Iris pigment epithelial cell (primary cell): ENCODE measurements at places on chromosomes 13 and 19.

DNA sequence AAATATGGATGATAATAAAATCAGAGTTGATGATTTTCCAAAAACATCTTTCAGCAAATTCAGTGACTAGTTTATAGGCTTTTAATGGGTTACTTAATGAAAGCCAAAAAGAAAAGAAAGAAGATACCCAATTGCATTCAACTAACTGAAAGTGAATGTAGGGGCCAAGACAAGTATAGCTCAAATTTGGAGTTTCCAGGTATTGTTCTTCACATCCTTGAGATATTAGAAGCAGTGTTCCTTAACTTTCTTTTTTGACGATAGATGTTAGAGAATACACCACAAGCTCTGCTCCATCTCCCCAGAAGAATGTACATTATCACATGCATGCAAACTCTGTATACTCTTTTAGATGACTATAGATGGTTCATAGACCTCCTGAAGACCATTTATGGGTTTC, 43.6 kb downstream of the PDS5B start:
- no peak for DNase-seq

DNA sequence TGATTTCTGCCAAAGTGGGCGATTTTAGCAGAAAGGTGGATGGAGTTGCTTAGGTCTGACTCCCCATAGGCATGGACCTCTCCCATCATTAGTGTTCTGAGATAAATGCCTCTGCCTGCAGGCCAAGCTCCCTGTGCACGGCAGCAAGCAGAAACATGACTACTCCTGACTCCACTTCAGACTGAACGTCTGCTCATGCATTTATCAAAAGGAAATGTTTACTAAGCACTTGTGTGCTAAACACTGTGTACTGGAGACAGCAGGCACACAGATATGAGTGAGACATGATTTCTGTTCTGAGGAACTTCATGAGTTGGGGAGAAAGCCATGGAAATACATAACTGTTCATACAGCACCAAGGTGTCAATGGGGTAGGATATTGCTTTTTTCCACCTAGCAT, 149.6 kb downstream of the MIPEP start:
- no peak for DNase-seq

- DNase-seq: peak; percentile 55
Measured at GRCh38 chr13:72255908-72256307, 388.9 kb upstream of the DACH1 start.

- DNase-seq: peak; percentile 84
Measured at GRCh38 chr13:44004878-44005277, 125.2 kb downstream of the LACC1 start.

- peak; percentile 19 for DNase-seq
Measured at GRCh38 chr19:3544742-3545668, 6.0 kb downstream of the TEKTIP1 start.

GRCh38 chr13:105952973-105953290, 582.5 kb downstream of the EFNB2 start:
- no peak for DNase-seq

- no peak for DNase-seq
Measured at GRCh38 chr19:45403781-45404556, 900 bp downstream of the PPP1R13L start.

- peak; percentile 92 for DNase-seq
Measured at GRCh38 chr13:42474954-42475353, 99.0 kb upstream of the TNFSF11 start.

DNA sequence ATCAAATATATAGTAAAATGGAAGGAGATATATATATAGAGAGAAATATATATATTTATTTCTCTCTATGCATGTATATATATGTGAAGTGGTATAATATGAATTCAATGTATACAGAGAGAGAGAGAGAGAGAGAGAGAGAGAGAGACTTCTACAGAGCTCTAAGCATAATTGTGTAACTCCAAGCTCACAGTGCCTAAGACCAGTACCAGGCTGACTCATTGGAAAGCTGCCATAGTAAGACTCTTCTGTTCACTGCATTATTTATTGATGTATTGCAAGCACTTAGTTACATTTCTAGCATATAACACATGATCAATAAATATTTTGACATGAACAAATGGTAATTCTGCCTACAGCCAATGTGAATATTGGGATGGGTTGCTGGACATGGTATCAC, 1734.7 kb downstream of the SLITRK1 start:
- peak; percentile 10 for DNase-seq

DNA sequence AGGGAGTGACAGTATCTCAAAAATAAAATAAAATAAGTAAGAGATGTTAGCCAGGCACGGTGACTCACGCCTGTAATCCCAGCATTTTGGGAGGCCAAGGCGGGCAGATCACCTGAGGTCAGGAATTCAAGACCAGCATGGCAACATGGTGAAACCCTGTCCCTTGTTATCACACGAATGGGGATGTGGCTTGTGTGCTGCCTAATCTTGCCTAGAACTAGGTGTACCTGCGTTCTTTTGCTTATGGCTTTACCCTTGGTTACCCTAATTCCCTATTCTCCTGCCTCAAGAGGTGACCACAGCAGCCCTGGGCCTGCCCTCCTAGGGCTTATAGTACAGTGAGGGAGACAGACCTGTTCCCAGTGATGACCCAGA, 6.3 kb upstream of the PVR start:
- no peak for DNase-seq

GRCh38 chr19:11499890-11500420, 5.7 kb downstream of the ZNF653 start:
- no peak for DNase-seq

DNA sequence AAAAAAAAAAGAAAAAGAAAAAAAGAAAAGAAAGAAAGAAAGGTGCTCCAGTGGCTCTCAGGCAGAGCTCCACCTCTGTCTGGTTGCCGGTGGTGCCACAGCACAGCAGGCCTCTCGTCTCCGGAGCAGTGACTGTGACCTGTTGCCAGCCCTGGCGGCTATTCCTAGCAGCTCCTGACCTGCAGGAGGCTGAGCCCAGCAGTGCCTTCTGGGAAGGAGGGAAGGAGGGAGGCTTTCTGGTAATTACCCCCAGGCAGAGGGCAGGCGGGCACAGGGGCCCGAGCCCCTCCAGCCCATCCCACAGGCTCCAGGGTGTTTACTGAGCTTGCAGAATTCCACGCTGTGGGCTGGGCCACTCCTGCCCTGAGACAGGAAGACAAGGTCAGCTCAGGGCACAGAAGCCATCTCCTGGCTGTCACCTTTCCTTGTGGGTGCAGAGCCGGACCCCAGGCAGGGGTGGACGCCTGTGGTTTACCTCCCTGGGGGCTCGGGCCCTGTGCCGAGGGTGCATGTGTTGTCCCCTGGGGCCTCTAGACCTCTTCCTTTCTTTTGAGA, 77.9 kb downstream of the GNG7 start:
- DNase-seq: no peak

- DNase-seq: no peak
Measured at GRCh38 chr13:31468114-31468902, 268.5 kb downstream of the B3GLCT start.

DNA sequence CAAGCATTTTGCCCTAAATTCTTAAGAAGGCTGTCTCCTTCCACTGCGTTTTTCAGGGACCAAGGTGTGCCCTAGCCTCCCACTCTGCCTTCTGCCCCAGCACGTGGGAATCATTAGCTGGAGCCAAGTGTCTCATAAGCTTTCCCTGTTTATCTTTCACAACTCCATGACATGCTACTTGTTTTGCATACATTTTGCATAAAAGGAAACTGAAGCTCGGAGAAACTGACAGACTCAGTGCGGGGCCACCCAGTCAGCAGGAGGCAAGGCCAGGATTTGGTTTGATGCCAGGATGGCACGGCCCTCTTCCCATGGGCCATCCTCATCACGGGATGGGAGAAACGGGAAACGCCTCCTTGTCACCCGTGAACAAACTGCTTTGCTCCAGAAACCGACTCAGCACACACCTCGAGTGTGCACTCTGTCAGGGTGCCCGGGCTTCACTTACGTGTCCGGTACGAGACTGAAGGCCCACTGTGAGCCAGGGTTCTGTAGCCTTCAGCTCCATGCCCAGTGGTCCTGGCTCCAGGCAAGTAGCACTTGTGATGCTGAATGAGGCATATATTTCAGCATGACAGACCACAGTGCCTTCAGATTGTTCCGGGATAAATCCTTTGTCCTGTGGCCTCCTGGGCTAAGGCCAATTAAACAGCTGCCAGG, 9.6 kb downstream of the CEBPA start:
- DNase-seq: no peak

- no peak for DNase-seq
Measured at GRCh38 chr13:109779876-109780510, 6.4 kb downstream of the IRS2 start.

DNA sequence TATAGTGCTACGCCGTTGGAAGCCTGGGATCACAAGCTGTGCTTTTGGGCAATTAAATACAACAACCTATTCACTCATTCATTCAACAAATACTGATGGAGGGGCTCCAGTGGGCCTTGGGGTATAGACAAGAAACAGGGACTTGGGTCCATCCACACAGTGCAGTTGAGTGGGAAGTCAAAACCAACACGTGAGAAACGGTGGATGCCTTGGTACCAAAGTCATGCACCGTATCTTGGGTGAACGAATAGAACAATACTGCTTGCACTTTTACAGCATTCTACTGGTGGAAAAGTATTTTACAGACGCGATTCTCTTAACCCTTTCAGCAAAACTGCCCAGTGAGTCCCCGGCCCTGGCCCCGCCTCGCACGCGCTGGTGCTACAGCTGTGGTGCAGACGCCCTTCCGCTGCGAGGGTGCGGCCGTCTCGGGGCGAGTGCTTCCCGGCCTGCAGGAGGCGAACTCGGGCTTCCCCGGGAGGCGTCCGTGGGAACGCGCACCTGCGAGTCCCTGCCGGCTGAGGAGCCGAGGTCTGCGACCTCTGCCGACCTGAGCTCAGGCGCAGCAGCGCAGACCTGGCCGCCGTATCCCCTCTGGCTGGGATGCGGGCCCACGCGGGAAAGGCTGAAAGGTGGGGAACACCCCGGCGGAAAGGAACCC, 8.3 kb downstream of the TNFRSF19 start:
- peak; percentile 76 for DNase-seq

DNA sequence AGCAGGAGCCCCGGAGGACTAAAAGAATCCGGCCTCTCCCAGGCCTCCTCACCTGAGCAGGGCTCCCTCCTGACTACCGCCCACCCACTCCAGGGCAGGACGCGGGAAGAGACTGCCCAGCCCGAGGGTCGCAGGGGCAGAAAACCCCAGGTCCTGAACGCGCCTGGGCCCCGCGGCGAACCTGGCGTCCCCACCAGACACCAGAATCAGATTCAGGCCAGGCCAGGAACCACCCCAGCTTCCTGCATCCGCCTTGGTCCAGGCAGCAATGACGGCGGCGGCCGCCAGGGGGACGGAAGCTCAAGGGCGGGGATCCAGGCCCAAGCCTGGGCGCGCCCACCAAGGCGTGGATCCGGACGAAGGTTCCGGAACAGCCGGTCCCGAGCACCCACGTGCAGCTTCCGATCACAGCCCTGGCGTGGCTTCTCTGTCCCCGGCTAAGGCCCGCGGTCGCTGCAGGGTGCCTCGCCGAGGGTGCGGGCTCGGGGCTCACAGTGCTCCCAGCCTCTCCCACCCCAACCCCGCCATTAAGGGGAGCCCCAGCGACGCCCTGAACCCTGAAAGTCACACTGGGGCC, 3.6 kb downstream of the LGALS7 start:
- DNase-seq: peak; percentile 82

- peak; percentile 12 for DNase-seq
Measured at GRCh38 chr13:31675440-31675953, 63.8 kb upstream of the RXFP2 start.

- no peak for DNase-seq
Measured at GRCh38 chr19:52170304-52170703, 1.1 kb downstream of the ZNF836 start.

GRCh38 chr19:30884146-30884812, 465.0 kb downstream of the TSHZ3 start:
- DNase-seq: no peak

DNA sequence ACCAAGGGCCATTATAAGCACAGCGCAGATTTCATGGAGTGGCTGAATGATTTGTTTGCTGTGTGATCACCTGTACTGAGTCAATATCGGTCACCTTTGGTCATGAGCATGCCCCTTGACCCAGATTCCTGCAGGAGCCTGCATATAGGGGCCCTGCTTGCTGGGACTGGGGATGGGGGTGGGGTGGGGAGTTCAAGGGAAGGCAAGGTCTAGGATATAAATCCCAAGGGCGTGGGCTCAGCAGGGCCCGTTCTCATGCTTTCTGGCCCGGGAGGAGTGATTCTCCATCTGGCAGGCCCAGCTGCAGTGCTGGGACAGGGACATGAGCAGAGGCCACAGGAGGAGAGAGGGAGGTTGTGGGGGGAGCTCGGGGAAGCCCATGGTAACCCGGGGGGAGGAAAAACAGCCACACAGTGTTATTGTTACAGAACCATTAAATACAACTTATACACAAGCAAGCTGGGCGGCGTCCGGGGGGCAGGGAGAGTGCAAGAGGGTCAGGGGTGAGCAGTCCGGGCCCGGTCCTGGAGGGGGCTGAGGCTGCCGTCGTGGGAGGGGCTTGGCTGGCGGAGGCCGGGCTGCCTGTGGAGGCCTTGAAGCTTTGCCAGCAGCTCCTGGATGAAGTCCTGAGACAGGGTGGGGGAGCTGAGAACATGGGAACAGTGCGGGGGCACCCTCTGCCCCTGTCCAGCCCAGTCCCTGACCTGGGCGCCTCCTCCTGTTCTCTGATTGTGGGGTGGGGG, 5.2 kb downstream of the PPP1R14A start:
- DNase-seq: no peak

GRCh38 chr19:2885736-2886135, 15.0 kb upstream of the ZNF57 start:
- no peak for DNase-seq

GRCh38 chr13:75061909-75062308, 420.1 kb downstream of the TBC1D4 start:
- DNase-seq: peak; percentile 15

GRCh38 chr13:59510386-59510785, 653.3 kb downstream of the DIAPH3 start:
- DNase-seq: no peak

DNA sequence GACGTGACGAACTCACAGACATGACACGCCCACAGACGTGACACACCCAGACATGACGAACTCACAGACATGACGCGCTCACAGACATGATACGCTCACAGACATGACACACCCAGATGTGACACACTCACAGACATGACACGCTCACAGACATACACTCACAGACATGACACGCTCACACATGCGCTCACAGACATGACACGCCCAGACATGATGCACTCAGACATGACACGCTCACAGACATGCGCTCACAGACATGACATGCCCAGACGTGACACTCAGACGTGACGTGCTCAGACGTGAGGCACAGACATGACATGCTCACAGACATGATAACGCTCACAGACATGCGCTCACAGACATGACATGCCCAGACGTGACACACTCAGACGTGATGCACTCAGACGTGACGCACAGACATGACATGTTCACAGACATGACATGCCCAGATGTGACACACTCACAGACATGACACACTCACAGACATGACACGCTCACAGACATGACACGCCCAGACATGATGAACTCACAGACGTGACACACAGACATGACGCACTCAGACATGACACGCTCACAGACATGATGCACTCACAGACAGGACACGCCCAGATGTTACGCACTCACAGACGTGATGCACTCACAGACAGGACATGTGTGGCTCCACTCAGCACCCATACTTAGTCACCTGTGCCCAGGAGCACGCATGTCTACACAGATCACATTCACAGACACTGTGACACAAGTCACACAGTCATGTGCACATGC, 8.1 kb downstream of the ERFL start:
- no peak for DNase-seq
